AG08396 (cell line): ENCODE measurements at places on chromosomes 3 and 15.

GRCh38 chr3:197578376-197578775 is 22.6 kb upstream of the BDH1 start:
- no peak for DNase-seq

GRCh38 chr3:126355777-126356372 is 1.3 kb downstream of the KLF15 start:
- peak; percentile 93 for DNase-seq

DNA sequence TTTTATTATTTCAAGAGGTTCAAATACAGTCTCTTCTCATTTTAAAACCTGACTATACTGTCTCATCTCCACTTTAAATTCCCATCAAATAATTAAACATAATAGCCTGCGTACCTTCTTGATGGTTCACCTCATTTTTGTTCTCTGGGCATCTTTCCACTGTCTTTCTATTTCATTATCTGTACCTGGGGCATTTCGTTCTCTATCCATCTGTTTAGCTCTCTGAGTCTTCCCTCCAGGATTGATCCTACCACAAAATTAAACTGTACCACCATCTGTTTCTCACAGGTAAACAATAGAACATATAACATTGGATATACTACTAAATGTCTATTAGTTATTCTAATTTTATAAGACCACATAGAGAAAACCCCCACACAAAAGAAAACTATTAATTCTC is 1331.4 kb downstream of the NSUN3 start:
- no peak for DNase-seq

GRCh38 chr3:28295898-28296490 is 52.5 kb upstream of the ZCWPW2 start:
- no peak for DNase-seq

GRCh38 chr3:101836652-101837598 is 12.4 kb upstream of the NFKBIZ start:
- DNase-seq = peak; percentile 43

DNA sequence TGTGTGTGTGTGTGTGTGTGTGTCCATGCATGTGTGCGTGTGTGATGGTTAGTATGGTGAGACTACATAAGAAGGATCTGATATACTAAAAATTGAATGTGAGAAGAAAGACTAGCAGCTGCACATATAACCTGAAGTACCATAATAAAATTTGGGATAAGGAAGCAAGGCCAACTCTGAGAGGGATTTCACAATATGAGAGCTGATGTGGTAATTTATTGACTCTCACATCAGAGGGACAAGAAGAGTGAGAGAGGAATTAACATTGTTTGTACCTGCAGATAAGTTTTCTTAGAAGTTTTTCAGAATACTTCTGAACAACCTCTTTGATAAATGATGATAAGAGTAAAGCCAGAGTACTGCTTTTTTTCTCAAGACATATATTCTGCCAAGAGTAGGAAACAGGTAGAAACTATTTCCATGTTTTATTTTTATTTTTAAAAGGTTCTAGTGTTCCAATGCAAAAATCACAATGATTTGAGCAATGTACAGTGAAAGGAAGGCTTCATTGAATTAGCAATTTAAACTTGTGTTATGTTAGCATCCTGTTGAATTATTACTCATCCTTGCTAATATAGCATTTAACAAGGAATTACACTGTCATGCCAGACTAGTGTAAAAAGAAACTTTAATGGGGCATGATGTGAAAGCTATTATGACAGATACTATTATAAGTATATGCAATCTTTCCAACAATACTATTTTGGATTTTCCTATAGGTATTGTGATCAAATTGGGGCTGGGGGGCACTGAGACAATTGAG is 415.5 kb upstream of the ARPP21 start:
- DNase-seq = no peak

GRCh38 chr3:32934150-32934742 is 17.2 kb upstream of the CCR4 start:
- no peak for DNase-seq

- DNase-seq = no peak
These were observed 229.2 kb downstream of the RYR3 start for GRCh38 chr15:33539825-33540573.

GRCh38 chr3:99532246-99532645 is 106.1 kb upstream of the COL8A1 start:
- DNase-seq = peak; percentile 61

GRCh38 chr3:115800489-115801075 is 177.3 kb downstream of the GAP43 start:
- DNase-seq = no peak

DNA sequence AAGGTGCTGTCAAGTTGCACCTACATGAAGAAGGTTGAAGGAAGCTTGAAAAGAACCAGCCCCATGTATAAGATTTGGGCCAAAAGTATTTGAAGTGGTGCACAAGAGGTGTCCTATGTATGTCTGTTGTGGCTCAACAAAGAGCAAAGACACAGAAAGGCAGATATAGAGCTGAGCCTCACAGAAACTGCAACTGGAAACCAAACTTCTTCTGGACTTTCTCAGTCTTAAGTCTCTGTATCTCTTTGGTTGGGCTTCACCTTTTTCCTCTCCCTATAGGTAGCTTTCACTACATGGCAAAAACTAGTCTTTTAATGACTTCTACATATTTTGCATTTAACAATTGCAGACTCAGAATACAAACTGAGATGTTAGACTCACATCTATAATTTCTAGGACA is 8.8 kb upstream of the CMC1 start:
- no peak for DNase-seq

- no peak for DNase-seq
These were observed 272.9 kb upstream of the CTDSPL start for GRCh38 chr3:37588758-37589157.

GRCh38 chr3:36991923-36992805 is 767 bp downstream of the EPM2AIP1 start:
- peak; percentile 36 for DNase-seq

- DNase-seq = no peak
These were observed 478.9 kb downstream of the CNTN6 start for GRCh38 chr3:1571736-1572135.

DNA sequence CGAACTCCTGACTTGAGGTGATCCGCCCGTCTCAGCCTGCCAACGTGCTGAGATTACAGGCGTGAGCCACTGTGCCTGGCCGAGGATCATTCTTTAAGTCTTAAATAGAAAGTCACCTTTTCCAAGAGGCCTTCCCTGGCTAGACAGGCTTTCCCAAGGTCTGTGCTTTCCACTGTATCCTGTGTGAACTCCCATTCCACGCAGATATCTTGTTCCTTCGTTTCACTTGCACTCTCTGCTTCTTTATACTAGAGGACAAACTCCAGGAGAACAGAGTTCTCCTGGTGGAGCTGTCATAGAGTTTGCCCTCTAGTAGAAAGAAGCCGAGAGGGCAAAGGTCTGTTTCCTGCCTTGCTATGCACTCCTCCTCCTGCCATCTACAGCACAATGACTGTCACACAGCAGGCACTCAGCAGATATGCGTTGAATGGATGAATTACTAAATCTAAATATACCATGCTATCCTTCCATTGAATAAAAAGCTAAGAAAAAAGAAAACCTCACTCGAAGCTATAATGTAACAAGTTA is 211.2 kb downstream of the FOXP1 start:
- no peak for DNase-seq

DNA sequence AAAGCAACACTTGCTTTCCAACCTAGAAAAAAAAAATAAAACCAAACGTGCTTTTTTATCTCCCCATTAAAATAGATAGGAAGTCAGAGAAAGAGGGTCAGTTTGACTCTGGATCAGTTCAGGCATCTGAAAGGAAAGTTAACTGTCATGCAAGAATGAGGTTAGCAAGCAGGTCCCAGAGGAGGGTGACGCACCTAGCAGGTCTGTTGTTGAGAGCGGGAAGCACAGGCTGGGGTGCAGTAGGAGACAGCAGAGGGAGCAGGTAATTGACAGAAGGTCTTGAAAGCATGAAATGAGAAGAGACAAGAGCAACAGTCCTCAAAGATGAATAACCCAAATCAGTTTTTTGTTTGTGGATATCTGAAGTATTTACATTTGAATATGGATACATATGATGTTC is 82.5 kb downstream of the ANO10 start:
- no peak for DNase-seq

GRCh38 chr3:188446766-188447165 is 292.8 kb downstream of the LPP start:
- DNase-seq = no peak

DNA sequence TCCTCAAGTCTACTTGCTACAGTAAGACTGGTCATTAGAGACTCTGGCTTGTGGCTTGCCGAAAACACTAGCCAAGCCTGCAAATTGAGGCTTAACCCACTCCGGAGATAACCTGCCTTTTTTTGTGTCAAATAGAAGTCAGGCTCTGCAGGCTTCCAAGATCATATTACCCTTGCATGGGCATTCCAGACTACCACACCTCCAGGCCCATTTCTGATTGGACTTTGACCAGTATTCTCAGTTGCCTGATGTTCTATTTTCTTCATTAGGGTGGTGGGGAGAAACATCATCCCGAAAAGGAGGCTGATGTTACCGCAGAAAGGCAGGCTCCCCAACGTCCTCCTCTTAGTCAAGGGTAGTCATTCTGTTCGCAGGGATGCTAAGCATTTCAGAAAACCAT is 68.1 kb upstream of the FOXP1 start:
- DNase-seq = no peak

- no peak for DNase-seq
These were observed 199.3 kb upstream of the CMC1 start for GRCh38 chr3:28042095-28042635.

DNA sequence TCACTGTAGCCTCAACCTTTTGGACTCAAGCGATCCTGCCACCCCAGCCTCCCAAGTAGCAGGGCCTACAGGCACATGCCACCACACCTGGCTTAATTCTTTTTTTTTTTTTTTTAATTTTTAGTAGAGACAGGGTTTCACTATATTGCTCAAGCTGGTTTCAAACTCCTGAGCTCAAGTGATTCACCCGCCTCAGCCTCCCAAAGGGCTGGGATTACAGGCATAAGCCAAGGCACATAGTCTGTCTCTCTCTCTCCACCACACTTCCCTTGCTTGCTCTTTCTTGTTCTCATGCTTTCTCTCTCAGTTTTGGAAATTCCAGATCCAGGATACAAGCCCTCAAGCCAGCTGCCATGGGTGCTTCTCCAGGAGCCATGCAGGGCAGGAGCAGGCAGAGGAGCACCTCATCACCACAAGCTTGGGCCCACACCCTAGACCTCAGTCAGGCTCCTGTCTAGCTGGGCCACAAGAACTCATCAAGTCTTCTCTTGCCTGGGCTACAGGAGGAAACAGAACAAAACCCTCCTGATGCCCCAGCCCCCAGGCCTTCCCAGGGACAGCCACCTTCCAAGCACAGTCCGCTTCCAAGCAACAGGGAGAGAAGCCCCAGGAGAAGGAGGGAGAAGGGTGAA is 145.3 kb upstream of the LPP start:
- no peak for DNase-seq

DNA sequence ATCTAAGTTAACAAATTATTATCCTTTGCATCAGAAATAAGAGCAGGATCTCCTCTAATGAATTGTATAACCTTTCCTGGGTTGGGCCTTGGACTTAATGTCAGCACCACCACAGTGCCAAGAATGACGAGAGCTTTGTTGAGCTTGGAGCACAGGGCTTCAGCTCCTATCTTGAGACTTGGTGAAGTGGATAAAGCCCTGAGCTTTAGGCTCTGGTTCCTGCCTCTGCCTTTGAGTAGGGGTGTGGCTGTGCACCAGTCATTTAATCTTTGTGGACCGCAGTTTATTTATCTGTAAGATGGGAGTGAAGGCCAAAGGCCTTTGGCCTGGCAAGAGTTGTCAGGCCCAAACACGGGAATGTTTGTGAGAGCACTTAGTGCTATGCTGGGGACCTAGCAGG is 162.2 kb downstream of the VGLL4 start:
- DNase-seq = no peak

- DNase-seq = peak; percentile 66
These were observed 76.9 kb downstream of the RHCG start for GRCh38 chr15:89419370-89419984.

GRCh38 chr15:95464509-95464908 is 866.0 kb upstream of the NR2F2 start:
- DNase-seq = no peak

DNA sequence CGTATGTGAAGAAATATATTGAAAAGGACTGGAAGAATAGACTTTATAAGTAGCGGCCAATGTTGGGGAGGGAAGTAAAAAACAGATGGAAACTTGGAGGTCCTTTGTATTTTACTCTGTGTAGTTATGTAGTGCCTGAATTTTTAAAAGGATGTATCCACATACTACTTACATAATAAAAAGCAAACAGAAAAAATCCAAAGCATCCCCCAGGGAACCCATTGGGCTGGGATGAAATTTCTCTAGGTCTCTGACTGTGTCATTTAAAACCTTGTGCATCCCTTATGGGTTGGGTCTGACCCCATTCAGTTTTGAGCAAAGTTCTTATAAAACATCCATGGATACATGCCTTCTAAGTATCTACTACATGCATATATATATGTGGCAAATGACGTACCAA is 141.1 kb downstream of the NR1D2 start:
- DNase-seq = no peak

GRCh38 chr3:58062472-58062871 is 54.2 kb downstream of the FLNB start:
- DNase-seq = no peak

GRCh38 chr3:124700880-124701684 is 29.2 kb upstream of the UMPS start:
- no peak for DNase-seq

GRCh38 chr15:68606375-68606774 is 27.6 kb downstream of the CORO2B start:
- DNase-seq = no peak

- DNase-seq = no peak
These were observed 878.5 kb downstream of the ROBO1 start for GRCh38 chr3:78889348-78889747.

- peak; percentile 61 for DNase-seq
These were observed 2.5 kb upstream of the PLCB2 start for GRCh38 chr15:40310001-40310959.

- no peak for DNase-seq
These were observed 48.5 kb upstream of the TNIK start for GRCh38 chr3:171508676-171509075.
